ENCODE measurements at places on chromosomes 3 and 15.

DNA sequence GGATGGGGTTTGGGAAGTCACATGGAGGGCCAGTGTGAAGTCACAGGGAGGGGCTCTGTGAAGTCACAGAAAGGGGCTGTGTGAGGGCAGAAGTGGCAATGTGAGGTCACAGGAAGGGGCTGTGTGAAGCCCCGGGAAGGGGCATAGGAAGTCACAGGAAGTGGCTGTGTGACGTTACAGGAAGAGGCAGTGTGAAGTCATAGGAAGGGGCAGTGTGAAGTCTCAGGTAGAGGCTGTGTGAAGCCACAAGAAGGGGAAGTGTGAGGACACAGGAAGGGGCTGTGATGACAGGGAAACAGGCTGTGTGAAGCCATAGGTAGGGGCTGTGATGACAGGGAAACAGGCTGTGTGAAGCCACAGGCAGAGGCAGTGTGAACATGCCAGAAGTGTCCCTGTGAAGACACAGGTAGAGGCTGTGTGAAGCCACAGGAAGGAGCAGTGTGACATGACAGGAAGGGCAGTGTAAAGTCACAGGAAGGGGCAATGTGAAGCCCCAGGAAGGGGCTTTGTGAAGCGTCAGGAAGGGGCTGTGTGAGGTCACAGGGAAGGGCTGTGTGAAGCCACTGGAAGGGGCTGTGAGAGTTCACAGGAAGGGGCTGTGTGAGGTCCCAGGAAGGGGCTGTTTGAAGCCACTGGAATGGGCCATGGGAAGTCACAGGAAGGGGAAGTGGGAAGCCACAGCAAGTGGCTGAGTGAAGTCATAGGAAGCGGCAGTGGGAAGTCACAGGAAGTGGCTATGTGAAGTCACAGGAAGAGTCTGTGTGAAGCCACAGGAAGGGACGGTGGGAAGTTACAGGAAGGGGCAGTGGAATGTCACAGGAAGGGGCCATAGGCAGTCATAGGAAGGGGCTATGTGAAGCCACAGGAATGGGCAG lies 37.1 kb downstream of the GASK1A start:
- DNase-seq = no peak

DNA sequence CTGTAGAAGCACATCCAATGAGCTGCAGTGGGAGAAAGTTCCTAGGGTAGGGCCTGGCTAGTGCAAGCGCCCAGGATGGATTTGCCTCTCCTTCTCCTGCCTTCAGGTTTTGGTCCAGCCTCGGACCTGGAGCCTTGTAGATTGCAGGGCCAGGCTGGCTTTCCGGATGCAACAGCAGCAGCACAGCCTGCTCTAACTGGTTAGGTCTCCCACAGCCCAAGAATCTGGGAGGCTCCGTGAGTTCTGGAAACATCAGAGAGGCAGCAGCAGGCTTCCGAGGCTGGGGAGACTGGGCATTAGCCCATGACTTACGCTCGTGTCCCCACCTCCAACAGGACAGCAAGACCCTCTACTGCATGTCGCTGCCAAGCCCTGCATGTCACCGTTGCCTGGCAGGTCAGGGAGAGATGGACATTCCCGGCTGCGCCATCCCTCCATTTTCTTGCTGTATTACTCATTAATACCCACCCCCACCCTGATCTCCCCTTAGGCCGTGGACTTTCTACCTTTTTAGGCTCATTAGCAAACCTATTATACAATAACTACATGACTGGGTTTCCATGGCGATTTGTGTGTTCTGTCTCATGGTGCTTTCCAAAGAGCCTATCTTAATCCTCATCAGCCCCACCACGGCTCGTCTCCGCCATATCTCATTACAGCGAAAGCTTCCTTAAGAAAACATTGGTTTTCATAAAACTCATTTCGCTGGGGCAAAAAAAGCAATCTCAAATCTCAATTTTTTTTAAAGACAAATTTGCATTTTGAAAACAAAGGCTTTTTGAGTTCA lies 40.9 kb upstream of the RGMA start:
- no peak for DNase-seq

GRCh38 chr3:155504682-155505081 lies 211.2 kb upstream of the STRIT1 start:
- DNase-seq = no peak

DNA sequence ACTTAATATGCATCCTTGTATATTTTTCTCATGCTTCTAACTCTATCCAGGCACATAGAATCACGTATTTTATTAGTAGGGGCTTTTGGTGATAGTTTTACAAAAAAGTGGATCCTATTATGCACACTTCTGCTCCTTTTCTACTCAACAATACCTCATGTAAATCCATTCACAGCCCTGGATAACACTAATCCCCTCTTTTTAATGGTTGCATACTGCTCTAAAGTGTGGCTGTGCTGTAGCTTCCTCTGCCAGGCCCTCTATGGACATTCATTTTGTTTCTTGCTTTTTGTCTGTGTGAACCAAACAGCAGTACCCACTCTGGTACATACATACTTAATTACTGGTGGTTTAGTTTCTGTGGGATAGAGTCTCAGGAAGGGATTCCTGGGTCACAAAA lies 51.3 kb upstream of the SCAANT1 start:
- DNase-seq = no peak
